ENCODE measurements at places on chromosomes 6 and 20.

GRCh38 chr6:87950614-87951013 is 97.0 kb upstream of the SPACA1 start:
- DNase-seq = no peak

DNA sequence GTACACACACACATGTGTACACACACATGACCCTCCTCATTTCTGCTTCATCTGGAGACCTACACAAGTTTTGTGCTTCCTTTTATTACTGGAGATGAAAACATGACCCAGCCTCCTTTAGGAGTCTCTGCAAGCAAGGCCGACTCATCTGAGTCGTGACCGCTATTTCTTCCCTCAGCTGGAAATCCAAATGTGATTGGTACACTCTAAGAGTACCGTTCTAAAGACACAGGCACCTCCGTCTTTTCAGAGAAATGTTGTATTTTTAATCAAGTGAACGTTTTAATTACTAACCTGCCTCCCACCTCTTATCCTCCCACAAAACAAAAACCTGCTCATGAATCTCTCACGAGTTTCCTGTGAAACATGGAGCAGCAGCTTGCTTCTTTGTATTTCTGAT is 63.0 kb downstream of the LAMP5 start:
- DNase-seq = no peak

DNA sequence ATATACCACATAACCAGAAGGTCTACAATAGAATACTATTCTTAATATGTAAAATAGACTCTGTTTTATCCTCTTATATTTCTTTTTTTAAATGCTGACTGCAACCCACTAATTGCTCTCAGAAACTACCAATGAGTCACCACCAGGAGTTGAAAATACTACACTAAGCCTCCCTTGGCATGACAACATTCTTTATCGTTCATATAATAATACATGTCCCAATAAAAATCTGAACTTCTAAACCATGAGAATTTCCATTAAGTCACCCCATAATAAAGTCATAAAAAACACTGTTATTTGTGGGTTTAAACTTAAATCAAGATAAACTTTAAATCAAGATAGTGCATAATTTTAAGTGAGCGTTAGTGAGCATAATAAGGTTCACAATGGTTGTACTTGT is 4.2 kb downstream of the HACE1 start:
- DNase-seq = no peak

DNA sequence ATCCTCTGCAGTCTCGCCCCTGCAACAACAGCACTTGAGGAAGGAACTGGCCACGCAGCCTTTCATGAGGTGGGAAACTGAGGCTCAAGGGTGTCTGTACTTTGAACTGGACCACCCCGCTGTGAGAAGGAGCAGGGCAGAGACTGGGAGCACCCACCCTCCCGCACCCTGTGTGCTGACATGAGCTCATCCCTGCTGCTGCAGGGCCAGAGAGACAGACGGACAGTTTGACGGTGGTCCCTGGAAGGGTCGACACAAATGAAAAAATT is 16.9 kb upstream of the MRGBP start:
- DNase-seq = no peak

GRCh38 chr6:9126878-9127560 is 691.7 kb upstream of the SLC35B3 start:
- DNase-seq = no peak

GRCh38 chr6:51936531-51937290 is 150.7 kb downstream of the PKHD1 start:
- no peak for DNase-seq

- no peak for DNase-seq
Measured at GRCh38 chr20:59745716-59746115, 141.4 kb downstream of the PHACTR3 start.

- no peak for DNase-seq
Measured at GRCh38 chr20:48002517-48002970, 217.3 kb upstream of the SULF2 start.
